Endothelial cell of umbilical vein (primary cell): ENCODE measurements at places on chromosomes 12 and 14. TPM values are rescaled to one million over a fixed set of nuclear protein-coding genes. Genes with fewer than 3 reads are reported as not detected.
A peak's percentile ranks its signal among the peaks of the same experiment; 100 is the strongest.

GRCh38 chr12:72521326-72521725 lies 249.2 kb downstream of the TRHDE start:
- no peak for DNase-seq

DNA sequence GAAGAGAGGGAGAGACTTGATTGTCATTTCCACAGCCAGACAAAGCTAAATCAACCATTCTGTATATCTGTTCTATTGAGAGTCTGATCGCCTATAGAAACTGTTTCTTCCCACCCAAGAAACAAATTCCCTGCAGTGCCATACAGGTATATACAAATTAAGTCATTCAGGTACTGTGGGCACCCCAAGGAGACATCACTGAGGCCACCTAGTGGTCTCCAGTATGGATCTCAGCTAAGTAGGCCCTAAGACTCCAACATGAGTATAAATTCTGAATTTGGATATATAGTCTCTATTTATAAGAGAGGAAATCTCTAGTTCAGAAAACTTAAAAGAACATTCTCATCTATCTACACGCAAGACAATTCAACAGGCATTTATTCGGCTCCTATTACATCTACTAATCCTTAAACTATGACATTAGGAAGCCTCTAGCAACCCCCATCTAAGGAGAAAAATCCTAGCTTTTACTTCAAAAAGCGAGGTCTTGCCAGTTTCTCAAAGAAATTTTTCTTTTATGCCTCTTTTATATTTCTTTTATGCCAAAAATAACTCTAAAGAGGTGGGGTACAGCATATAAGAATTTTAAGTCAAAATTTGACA lies 62.6 kb downstream of the DCAF5 start:
- peak; percentile 59 for DNase-seq

DNA sequence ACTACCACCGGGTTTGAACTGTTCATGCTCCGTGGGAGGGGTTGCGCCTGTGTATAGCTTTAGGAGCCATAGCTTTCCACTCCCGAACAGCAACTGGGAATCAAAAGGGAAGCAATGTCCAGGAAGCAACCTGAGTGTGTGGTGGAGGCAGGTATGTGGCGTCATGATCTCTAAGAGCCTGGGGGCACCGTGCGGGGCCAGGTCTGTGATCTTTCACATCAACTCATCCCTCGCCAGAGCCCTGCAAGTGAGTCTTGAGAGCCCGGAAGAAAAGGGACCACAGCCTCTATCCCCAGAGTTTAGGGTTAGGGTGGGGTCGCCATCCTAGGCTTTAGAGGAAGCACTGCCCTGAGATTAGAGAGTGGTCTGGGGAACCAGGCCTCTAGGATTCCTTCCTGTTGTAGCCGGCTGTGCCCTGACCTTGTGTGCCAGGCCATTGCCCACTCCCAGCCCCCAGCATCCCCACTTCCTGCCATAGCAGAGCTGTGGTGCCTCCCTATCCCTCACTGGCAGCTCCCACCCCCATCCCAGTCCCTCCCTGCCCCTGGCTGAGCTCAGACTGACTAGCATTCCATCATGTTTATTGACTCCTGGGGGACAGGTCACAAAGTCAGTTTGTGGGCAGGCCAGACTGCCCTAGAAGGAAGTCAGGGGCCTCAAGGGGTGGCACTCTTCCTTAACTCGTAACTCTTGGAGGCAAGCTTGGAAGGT lies 745 bp upstream of the ADCY4 start:
- DNase-seq = peak; percentile 41

- DNase-seq = peak; percentile 68
Observed at GRCh38 chr14:67704484-67705089, 2.9 kb downstream of the RDH12 start.

GRCh38 chr14:105143451-105144025 lies 25.0 kb downstream of the JAG2 start:
- DNase-seq = no peak

DNA sequence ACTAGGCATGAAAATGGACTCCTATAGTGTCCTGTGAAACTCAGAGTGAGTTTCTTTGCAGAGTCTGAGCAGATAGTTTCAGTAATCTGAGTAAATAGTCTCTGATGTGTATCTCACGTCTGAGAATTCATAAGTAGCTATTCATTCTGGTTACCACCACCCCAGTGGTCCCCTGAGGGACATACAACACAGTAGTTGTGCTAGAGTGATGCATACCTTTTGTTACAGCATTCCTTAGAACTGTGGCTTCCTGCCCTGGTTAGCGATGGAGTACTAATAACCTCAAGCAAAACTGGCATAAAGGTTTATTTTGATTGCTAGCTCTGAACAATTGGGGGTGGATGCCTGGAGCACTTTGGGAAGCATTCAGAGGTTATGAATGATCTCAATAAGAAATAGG lies 114.7 kb downstream of the DAAM1 start:
- no peak for DNase-seq

GRCh38 chr12:1587927-1588574 lies 6.3 kb downstream of the FBXL14 start:
- DNase-seq = no peak

GRCh38 chr12:14396071-14396470 lies 30.6 kb downstream of the ATF7IP start:
- DNase-seq = no peak

- DNase-seq = no peak
Observed at GRCh38 chr14:75612157-75612556, 33.7 kb downstream of the FLVCR2 start.

DNA sequence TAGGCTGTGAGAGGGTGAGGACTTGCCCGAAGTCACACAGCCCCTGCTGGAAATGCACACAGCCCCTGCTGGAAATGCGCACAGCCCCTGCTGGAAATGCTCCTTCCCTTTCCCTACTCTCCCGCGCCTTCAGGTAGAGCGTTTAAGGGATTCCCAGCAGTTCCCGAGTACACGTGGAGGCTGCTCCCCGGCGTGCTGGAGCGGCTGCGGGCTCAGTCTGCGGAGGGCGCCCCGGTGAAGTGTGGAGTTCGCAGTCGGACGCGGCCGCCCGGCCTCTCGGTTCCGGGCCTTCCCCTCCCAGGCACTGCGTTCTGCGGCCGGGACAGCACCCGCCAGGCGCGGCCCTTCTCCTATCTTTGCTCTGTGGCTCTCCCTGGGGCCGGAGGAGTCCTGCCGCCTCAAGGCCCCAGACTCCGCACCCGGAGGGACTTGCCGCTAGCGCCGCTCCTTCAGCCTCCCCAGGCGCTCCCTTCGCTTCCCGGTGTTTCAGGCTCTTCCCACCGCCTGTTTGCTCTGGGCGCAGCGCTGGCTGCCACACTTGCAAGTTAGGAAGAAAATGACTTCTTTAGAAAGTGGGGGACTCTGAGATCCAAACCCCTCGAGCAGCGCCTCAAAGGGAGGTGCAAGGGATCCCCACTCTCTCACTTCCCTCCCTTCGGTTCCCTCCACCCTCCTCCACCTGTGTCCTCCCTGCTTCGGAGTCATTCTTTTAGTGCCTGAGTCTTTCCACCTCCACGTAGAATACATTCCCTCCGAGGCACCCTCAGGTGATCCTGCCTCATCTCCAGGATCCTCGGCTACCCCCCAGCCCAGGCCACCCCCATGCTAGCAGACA lies 8.3 kb upstream of the TBX5 start:
- no peak for DNase-seq

- DNase-seq = no peak
Observed at GRCh38 chr14:30317729-30318128, 241.2 kb upstream of the G2E3 start.

- DNase-seq = no peak
Observed at GRCh38 chr14:91333650-91334039, 84.0 kb downstream of the CCDC88C start.

DNA sequence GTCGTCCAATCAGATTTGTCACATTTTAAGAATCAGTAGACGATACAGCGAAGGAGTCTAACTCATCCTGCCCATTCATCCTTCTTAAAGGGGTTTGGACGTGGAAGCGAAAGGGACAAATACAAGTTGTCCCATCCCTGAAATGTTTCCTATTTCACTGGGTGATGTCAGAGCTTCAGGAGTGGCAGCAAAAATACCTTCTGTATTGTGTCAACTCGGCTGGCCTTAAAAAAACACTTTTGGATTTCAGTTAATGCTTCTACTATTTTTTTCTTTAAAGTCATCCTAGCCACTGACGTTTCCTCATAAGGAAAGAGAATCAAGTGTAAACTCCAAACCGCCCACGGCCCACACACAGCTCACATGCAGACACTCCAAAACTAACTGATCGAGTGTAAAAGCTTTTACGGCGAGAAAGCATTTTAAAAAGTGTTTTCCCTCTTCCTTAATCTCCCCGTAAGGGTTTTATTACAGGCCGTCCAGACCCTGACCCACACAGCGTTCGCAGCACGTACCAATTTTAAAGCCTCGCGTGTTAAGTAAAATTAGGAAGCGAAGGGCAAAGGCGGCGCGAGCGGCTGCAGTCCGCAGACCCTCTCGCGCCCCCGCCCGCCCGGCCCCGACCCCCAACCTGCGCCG lies 593 bp downstream of the CFL2 start:
- peak; percentile 70 for DNase-seq

DNA sequence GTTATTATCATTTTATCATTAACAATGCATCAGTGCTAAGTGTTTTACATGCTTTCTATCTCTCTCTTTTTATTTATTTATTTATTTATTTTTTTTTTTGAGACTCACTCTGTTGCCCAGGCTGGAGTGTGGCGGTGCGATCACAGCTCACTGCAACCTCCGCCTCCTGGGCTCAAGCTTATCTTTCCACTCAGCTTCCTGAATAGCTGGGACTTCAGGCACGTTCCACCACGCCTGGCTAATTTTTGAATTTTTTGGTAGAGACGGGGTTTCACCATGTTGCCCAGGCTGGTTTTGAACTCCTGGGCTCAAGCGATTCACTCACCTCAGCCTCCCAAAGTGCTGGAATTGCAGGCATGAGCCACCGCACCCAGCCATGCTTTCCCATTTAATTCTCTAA lies 3.9 kb upstream of the BTG1 start:
- DNase-seq = no peak

DNA sequence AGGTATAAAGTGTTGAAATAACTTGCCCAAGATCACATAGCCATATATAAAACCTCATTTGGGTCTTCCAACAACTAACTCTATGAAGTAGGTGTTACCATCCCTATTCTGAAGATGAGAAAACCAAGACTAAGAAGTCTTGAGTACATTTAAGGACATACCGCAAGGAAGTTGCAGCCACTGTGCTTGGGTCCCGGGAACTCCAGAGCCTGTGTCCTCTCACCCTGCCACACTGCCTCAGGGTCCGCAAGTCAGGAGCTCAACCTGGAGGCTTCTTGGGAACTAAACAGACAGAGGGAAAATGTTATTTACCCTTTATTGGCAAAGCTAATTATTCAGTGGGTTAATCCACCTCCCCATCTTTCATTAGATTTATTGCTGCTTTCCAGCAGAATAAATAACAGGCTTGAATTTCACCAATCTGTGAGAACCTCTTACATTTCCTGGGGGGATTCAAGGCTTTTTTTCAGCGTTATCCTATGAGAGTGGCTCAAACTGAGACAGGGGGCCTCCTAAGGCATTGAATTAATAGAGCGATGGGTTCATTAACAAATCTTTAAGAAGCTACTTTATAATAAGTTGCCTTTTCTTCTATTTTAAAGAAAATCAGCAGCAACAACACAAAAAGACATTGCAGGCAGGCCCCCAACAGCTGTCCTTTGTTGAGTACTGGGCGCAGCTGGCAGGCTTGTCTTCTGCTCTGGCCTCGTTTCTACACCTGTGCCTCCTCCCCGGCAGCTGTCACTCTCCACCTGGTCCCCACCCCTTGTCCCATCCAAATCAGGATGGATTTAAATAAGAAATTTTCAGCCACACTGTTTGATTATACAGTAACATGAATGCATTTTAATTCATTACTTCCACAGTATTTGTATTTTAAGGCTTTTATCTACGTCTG lies 25.3 kb downstream of the PHLDA1 start:
- no peak for DNase-seq

DNA sequence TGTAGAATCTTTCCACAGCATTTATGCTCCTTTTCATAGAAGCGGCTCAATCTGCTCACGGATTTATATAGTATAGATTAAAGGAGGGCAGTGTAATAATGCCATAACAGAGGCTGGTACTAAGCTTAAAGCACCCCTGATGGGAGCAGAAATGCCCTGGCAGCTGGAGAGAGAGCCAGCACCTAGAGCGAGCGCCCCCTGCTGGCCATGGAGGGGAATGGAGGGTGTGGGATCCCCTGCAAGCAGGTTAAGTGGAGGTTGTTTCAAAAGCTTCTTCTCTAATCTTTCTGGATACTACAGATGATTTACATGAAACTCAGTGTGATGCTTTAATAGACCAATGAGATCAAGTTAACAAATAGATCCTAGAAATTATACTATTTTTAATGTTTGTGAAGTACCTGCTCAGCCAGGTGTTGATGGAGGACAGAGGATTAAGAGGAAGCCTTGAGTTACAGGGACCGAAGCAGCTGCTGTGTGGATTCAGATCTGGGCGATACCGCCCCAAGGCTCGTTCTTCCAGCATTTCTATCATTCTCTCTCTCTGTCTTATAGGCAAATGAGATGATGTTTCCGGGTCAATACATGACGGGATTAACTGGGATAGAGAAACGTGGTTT lies 1519.3 kb upstream of the TMEM132C start:
- no peak for DNase-seq

DNA sequence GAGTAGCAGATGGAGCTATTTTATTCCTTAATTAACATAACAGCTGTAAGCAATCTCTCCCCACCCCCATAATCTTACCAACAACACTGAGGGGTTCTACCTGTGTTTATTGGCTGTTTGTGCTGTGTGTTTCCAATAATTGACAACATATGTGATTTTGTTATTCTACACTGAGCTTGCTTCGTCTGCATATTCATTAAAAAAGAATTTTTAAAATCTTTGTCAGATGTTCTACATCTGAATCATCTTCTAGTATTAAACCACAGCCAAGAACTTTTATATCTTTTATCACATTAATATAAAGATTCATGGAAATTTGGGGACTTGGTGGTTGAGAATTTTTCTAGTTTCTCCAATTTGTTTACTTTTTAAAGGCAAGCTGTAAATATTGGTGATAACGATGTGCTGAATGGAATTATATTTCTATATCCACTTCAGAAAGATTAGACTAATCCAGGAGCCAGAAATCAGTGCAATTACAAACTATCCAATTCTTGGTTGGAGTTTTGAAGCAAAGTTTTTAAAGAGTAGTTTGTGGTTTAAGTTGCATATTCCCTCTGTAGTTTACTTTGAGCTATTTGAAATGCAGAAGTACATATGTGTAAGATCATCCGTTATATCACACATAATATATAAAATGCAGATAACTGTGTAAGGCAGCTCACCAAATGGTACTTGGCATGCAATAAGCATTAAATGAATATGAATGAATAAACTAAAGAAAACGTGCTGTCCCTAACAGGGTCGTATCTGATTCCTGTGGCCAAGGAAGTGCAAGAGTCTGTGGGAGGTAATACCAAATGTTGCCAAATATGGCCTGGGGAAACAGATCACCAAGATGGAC lies 206.9 kb downstream of the PELI2 start:
- no peak for DNase-seq

PLXNC1 gene
- 0.02 TPM in 1 of 2 replicates, not detected in the other for polyA plus RNA-seq

GRIN2B gene
- not detected in 2 replicates for polyA plus RNA-seq

NYNRIN gene
- 37.2 and 38.8 TPM in 2 replicates for polyA plus RNA-seq

TCL1A gene
- not detected in 2 replicates for polyA plus RNA-seq

TEX22 gene
- 0.06 and 0.22 TPM in 2 replicates for polyA plus RNA-seq

SALL2 gene
- 2.8 and 4.3 TPM in 2 replicates for polyA plus RNA-seq

CCDC60 gene
- not detected in 2 replicates for polyA plus RNA-seq

AICDA gene
- polyA plus RNA-seq = not detected in 2 replicates

KRT3 gene
- polyA plus RNA-seq = not detected in 2 replicates

OASL gene
- polyA plus RNA-seq = 0.17 and 0.30 TPM in 2 replicates

PLEKHA5 gene
- polyA plus RNA-seq = 1.9 and 2.5 TPM in 2 replicates
